ENCODE measurements at places on chromosomes 5 and 9.

GRCh38 chr9:77764894-77765780, 117.0 kb upstream of the GNA14 start:
- no peak for DNase-seq

GRCh38 chr9:78463750-78464149, 166.8 kb downstream of the PSAT1 start:
- no peak for DNase-seq

GRCh38 chr5:152456815-152457443, 51.9 kb upstream of the NMUR2 start:
- no peak for DNase-seq

- no peak for DNase-seq
These were observed 99.8 kb downstream of the PPP2R2B start for GRCh38 chr5:146778795-146779194.

DNA sequence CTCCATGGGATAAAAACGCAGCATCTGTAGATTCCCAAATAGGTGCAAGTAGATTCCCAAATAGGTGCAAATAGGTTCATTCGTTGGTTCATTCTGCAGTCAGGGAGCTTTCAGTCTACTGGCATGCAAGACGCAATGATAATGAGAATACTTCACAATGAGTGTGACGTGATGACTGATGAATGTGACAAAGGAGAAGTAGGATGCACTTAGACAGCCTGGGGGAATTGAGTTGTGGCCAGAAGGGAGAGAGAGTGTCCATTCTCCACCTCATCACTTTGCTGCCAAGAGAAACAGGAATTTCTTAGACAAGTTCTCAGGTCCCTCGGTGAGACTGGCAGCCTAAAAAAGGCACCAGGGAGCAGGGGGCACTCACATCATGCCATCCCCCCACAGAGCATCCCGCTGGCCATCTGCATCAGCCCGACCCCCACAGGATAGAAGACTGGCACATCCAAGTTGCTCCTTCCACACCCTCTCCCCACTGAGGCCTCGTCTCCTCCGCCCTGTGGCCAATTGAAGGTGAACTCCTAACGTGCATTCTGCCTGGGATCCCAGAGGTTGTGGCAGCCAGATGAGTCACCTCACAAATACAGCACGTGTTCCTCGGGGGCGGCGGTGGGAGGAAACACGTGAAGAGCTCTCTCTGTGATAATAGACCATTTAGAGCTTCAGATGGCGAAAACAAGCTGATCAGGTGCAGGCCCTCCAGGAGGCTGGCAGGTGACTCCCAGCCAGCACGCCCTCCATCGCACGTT, 19.9 kb upstream of the KCNIP1 start:
- no peak for DNase-seq

DNA sequence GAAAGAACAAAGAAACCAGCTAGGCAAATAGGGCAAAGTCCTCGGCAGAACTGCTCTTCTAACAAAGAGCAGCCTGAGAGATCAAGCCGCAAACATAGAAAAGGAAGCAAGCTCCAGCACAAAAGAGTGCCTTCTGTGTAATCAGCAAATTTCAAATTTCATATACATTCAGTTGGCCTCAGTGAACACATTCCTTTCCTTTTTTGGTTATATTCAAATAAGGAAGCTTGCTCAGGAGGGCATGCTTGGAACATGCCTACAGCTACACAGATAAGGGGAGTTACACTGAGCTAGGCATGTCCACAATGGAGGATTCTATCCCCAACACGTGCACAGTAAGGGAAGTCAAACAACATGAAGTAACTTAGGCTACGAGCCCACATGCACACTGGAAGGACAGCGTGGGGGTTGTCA, 23.4 kb downstream of the IL33 start:
- no peak for DNase-seq

- peak; percentile 79 for DNase-seq
These were observed 69.2 kb upstream of the S1PR3 start for GRCh38 chr9:88922091-88922490.

DNA sequence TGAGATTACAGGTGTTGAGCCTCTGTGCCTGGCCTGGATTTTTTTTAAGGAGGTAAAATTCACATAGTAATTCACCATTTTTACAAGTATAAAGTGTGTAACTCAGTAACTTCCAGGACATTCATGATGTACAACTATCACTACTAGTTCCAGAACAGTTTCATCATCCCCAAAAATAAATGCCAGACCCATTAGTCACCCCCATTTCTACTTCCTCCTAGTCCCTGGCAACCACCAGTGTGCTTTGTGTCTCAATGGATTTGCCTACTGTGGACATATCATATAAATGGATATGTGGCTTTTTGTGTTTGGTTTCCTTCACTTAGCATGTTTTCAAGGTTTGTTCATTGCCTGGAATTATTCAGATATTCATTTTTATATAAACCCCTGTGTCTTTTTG, 72.5 kb upstream of the PANK3 start:
- DNase-seq, result no peak

- no peak for DNase-seq
These were observed 68.2 kb downstream of the THBS4 start for GRCh38 chr5:80103371-80103770.

- DNase-seq, result no peak
These were observed 32.8 kb downstream of the SECISBP2 start for GRCh38 chr9:89350988-89351557.

DNA sequence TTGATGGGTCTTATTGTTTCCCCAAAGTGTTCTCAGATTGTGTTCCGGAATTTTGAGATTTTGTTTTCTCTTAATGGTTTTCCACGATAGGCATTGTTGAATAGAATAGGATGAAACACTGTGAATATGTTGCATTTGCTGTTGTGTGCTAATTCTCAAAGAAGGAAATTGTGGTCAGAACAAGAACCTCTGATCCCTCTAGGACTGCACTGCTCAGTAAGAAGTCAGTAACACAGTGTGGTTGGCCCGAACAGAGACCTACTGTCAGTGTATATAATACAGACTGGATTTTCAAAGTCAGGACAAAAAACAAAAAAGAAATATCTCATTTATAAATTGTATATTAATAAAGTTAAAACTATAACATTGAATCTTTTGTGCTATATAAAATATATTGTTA, 494.8 kb downstream of the MAT2B start:
- DNase-seq, result no peak

Data from activated naive CD4-positive, alpha-beta T cell treated with anti-CD3 and anti-CD28 coated beads, Interleukin-2, amount 10 ng/mL, durations not matched to agents 7 days and 5 days (primary cell).